ENCODE measurements at places on chromosomes 1 and 21.

DNA sequence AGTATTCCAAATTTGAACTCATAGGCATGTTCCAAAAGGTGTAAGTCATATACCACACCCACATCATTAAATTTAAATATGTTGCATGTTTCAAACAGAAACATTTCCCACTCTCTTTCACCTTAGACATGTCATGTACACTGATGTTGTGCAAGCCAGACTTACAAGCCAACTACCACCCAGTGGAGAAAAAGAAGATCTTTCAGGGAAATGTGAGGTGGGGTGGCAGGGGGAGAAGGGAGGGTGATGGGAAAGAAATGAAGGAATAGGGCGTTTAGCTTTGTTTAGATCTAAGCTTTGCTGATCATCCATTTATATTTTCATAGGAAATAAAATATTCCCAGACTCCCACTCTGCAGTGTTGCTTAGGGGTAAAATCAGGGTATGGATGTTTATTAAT is 1.6 kb downstream of the NEGR1 start:
- no peak for DNase-seq

GRCh38 chr21:14243874-14244273 is 27.9 kb downstream of the RBM11 start:
- no peak for DNase-seq

GRCh38 chr1:179103999-179104398 is 22.1 kb downstream of the TOR3A start:
- no peak for DNase-seq

GRCh38 chr1:147800804-147801203 is 40.4 kb upstream of the GJA5 start:
- DNase-seq = no peak

DNA sequence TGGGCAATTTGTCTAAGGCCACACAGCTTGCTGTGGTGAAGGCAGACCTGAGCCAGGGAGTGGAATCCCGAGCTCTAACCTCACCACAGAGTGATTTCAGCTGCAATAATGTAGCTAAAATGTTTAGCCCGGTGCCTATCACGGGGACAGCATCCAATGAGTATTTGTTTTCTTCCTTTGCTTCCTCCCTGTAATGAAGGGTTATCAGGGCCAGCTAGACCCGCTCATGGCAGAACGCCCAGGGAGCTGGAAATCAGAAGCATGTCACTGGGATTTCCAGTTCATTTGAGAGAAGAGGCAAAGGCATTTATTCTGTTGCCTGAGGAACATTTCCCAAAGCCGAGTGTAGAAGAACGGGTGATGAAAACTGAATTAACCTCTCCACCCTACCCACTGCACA is 183.1 kb downstream of the ZSCAN20 start:
- no peak for DNase-seq

DNA sequence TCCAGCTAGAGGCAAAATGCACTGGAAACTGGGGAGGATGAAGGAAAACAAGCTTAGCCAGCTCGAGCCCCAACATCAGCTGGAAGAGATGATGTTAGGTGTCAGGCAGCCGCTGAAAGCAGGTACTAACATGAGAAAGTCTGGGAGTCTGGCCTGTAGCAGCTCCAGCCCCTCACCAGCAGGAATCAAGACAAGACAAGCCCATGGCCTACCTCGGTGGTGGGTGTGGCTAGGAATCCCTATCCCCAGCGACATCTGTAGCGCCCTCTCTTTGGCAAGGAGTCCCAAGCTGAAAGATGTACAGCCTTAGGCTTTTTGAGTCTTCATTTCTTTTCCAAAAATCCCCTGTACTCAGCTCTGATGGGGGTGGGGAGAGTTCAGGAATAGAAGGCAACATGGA is 2.6 kb downstream of the DLGAP3 start:
- no peak for DNase-seq

DNA sequence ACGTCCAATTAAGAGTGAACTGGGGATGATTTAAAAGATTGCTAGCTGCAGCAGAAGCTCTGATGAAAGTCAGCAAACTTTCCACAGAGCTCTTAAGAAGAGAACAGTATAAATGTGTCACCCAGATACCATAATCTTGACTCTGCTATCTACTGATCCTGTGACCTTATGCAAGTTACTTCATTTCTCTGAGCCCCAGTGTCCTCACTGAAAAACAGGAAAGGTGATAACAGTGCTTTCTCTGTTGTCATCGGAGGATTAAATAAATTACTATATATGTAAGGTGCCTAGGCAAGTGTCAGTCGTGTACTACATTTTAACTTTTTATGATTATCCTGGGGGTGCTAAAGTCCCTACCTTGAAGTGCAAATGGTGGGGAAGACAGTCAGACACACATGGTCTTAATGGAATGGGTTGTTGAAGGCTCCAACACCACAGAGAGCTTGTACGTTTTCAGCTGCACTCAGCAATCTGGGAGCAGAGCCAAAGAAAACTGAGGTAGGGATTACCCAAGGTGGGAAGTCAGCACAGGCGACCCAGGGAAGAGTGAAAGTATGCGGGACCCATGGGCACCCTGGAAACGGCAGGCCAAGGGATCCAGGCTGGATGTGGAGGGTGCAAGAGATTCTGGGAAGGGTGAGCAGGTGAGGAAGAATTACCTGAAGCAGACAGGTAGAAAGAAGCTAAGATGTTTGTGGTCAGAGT is 82.8 kb downstream of the DTL start:
- no peak for DNase-seq

- no peak for DNase-seq
These were observed 422.7 kb downstream of the SIPA1L2 start for GRCh38 chr1:232207073-232207866.

DNA sequence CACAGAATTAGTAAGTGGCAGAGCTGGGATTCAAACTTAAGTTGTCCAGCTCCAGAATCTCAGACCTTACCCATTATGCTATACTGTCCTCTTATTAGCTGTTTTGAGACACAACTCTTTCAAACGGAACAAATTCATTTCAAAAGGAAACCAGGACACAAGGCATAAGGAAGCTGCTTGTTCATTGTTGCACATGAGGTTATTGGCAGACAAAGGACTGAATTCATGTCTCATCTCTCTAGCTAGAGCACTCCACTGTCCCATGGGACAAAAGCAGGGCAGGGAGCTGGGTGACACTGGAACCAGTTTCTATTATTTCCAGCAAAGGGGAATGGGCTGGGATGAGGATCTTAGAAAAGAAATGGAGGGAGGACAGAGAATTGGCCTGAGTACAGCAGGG is 26.4 kb downstream of the CHI3L2 start:
- no peak for DNase-seq

- no peak for DNase-seq
These were observed 106.0 kb upstream of the TIAM1 start for GRCh38 chr21:31449921-31450535.

- no peak for DNase-seq
These were observed 115.5 kb downstream of the MIS18A start for GRCh38 chr21:32163386-32163785.

DNA sequence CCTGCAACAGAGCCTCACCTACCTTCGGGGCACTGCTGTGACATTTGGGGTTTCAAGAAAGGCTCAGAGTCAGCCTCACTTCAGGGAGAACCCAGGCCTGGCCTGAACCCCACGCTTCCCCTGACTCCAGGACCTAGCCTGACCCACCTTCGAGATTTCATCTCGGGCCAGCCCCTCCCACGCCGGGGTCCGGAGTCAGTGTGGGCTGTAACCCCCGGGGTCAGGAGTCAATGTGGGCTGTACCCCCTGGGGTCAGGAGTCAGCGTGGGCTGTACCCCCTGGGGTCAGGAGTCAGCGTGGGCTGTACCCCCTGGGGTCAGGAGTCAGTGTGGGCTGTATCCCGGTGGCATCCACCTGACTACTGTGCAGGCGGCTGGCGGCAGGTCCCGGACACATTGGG is 183.0 kb upstream of the RAB4A start:
- DNase-seq = no peak

DNA sequence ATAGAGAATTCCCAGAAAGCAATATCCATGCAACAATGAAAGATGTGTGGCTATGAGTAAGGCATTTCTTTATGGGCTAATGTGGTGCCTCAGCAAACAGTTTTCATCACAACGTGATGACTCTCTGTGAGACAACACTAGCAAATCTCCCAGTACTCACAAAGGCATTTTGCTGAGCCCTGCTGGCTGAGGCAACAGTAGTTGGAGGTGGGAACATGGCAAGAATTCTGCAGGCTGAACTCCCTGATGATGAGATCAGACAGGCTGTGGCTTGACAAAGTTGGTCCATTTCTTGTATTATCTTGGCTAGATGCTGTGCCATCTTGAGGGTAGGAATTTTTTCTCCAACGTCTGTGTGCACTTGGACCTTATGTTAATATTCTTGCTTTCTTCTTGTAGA is 24.6 kb downstream of the PROX1 start:
- no peak for DNase-seq

DNA sequence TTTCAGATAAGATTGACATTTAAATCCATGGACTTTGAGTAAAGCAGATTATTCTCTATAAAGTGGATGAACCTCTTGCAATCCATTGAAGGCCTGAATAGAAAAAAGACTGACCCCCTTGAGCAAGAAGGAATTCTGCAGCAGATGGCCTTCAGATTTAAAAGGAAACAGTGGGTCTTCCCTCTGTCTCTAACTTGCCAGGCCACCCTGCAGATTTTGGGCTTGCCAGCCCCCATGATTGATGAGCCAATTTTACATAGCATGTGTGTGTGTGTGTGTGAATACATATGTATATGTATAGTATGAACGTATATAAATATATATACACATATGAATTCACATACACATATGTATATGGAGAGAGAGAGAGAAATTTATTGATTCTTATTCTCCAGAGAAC is 113.4 kb downstream of the GRIK1 start:
- DNase-seq = no peak

- no peak for DNase-seq
These were observed 377.3 kb downstream of the SETD4 start for GRCh38 chr21:35682904-35683549.

- DNase-seq = no peak
These were observed 377.9 kb downstream of the LTN1 start for GRCh38 chr21:28614791-28615190.

GRCh38 chr1:234980645-234981396 is 147.8 kb downstream of the TOMM20 start:
- DNase-seq = no peak

DNA sequence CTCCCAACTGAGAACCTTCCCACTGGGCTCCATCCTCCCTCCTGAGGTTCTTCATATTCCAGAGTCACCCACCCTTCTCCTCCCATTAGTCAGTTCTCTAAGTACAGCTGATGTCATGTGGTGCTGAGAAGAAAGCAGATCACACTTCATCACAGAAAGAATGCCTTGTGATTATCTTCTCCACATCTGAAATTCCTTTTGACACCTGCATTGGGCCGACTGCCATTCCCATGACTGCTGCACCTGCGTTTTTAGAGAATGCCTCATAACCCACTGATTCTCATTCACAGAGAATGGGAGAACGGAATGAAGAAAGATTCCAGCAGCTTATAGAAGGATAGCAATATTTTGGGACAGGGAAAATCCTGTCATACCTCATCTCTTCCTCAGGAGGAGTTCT is 14.3 kb downstream of the LEPR start:
- no peak for DNase-seq

DNA sequence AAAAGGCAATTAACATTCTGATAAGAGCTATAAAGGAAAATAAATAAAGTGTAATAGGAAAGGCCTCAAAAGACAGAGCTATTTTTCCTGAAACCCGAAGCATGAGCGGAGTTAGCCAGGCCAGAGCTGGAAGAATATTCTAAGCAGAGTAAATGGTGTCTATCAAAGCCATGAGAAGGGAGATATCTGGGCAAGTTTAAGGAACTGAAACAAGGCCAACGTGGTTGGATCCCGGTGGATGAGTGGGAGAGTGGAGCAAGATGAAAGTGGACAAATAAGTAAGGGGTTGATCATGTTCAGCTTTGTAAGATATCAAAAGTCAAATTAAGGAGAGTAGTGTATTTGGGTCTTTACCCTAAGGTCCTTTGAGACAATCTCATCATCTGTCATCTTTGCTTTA is 234.0 kb downstream of the TM2D1 start:
- no peak for DNase-seq

All from prostate gland (tissue), 2 donors.